Activated CD4-positive, alpha-beta memory T cell treated with anti-CD3 and anti-CD28 coated beads, Interleukin-2, amount 10 ng/mL, durations not matched to agents 7 days and 5 days (primary cell): ENCODE measurements at places on chromosomes 1 and 21. TPM values are rescaled to one million over a fixed set of nuclear protein-coding genes. Genes with fewer than 3 reads are reported as not detected.

The COL8A2 gene
- total RNA-seq, result not detected

DNA sequence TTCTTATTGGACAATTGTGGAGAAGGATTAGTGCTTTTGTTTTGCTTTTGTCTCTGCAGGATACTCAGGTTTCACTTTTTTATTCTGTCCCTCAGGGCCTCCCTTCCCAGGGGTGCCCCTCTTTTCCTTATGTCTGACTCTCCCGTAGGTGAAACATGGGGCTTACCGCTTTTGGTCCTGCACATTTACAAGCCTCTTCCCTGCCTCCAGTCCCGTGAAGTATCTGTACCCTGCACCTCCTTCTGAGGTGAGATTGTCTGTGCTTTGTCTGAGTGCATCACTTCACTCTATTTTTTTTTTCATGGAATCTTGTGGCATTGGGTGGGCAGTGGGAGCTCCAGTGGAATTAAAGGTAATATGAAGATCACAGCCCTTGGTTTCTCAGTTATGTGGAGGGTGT lies 758.1 kb upstream of the TPTE start:
- no peak overlapping the region for H3K4me3 ChIP-seq
- H3K36me3 ChIP-seq, result no peaks in the 10 kb centered on the region

DNA sequence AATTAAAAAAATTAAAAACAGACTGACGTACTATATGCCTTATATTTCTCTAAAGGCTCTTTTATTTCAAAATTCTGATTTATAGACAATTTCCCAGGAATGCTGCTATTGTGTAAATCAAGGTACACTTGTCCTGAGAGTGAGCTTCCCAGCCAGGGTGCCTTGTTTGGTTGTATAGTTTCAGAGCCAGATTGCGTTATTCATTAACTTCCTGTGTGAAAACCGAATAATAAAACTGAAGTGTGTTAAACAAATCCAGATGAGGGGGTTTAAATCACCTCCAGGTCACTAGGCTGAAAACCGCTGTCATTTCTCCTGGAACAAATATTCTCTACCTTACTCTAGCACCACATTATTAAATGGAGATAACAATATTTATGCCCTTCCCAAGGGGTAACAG lies 68.7 kb downstream of the LMX1A start:
- H3K4me3 ChIP-seq, result no peak overlapping the region
- H3K4me1 ChIP-seq, result no peaks in the 10 kb centered on the region
- no peak for DNase-seq

- H3K27ac ChIP-seq, result no peak overlapping the region
- peaks cover 5% of the 10 kb centered on the region for H3K4me1 ChIP-seq
- peak; percentile 51 for DNase-seq
- H3K27me3 ChIP-seq, result peaks cover 17% of the 10 kb centered on the region
- no peaks in the 10 kb centered on the region for H3K36me3 ChIP-seq
Observed at GRCh38 chr1:247373721-247374141, 42.1 kb upstream of the ZNF496 start.
